ENCODE measurements at places on chromosomes 7 and 10.

DNA sequence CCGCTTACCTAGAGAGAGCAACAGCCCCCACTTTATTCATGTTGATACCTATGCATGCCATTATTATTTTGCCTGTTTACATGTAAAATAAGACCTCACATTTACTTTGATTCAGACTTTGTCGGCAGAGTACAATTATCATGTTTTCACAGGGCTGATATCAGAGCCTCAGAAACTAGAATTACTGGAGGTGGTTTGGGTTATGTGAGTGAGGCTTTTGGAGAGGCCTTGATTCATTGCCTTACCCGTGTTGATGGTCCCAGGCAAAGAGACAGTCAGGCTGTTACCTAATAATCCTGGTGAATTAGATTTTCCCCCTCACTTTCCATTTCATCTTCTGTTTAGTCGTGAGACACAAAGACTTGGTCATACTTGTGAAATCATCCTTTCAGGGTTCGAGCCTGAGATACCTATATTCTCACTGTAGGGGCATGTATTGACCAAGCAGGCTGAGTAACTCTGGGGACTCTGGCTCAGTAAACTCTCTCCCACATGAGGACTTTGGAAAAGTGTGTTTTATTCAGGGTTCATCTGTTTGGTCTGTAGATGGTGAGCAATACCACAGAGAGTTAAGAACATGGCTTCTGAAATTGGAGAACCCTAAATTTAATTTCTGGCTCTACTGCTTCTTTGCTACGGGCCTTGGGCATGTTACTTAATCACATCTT lies 150.9 kb downstream of the CELF2 start:
- no peak for DNase-seq

DNA sequence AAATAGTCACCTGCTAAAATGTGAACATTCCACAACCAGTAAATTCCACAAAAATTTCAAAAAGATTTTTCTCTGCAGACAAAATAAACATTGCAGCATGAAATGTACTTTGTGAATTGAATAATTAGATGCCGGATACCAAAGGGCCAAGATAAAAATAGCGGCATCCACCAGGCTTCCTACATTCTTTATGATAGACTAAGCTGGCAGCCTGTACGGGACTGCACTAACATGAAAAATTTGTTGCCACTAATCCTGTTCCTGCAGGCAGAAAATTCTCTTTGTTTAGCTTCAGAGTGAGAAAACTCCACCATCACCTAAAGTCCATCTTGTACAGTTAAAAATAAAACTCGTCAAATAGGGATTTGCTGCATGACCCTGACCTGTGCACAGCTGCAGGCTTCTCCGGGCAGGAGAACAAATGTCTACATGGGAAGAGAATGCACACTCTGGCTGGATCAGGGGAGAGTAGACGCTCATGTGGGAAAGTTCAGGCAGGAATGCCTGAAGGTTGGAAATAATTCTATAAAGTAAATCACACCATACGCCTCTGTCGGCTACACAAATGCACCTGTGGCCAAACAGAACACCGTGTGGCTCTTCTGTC lies 15.6 kb upstream of the ADO start:
- no peak for DNase-seq

DNA sequence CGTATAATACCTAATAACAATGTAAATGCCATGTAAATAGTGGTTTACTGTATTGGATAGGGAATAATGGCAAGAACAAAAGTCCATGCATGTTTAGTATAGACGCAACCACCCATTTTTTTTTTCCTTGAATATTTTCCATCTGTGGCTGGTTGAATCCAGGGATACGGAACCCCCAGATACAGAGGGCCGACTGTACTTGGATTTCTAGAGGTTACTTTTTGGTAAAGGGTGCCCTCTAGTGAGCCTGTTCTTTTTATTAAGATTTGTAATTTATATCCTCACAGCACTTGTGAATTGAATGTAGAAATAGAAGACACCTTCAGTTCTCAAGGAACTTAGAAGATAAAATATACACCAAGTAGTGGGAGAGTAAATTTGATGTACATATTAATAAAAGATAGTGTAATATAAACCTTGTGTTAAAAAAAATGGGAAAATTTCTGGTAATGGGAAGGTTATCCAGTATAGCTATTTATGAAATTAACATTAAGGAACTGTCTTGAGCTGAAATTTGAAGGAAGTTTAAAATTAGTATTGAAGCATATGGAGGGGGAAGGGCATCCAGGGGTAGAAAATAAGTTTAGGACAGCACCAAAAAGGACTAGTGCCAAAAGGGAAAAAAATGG lies 32.0 kb downstream of the EXOC6 start:
- DNase-seq = no peak

DNA sequence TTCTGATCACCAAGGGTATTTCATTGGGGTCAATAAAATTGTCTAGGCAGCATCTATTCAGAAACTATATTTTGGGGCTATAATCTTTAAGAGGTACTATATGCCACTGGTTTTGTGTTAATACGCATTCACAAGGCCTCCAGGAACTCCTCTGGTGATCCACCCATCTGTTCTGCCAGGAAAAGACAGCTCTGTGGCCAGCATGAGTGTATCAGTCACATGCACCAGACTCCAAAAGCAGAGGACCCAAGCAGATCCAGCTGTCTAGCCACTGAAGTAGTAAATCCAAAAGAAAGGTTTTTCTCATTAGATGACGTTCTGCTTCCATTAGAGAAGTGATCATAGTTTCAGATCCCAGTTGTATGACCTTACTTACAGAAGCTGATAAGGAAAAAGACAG lies 199.6 kb upstream of the CELF2 start:
- DNase-seq = no peak

DNA sequence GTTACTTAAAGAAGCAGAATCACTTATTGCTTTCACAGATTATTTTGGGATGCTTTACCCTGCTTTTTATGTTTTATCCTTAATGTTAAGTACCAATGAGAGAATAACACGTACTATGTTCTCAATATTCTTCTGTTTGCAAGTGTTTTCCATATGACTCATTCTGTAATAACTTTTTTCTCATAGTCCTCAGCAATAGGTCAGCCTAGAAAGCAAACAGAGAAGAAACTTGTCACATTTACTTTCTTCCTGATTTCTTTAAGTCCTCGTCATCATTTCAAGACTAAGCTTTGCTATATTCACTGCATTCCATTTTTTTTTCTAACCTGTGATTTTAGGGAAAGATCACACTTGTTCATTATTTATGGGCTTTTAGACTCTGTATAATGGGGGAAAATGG lies 6.8 kb upstream of the AGR2 start:
- DNase-seq = no peak

DNA sequence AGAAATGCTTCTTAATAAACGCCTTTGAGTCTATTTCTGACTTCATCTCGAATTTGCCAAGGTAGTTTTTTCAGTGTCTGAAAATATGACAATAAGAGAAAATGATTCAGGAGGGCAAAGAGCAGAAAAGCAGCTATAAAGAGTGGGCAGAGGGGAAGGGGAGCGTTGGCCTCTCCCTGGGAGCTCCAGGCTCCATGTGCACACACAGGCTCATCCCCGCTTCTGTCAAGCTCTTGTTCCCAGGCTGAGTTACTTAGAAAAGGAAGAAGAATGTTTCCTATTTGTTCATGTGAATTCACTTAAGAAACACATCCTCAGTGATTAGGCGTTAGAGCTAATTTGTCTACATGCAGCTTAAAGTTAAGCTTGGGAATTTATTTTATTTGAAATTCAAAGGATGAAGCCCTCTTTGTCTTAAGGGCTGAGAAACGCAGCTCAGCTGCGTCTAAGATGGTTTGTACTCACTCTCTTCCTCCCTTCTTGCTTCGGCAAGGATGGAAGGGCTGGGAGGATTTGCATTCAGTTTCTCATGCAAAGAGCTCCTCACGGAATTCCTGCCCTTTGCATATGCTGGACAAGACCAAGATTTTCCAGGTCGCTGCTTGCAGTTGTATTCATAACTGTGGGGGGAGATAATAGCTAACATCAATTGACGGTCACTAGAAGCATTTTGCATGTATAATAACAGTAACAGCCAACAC lies 29.0 kb upstream of the ATXN7L1 start:
- DNase-seq = no peak

- no peak for DNase-seq
Measured at GRCh38 chr7:27871866-27872265, 131.9 kb downstream of the TAX1BP1 start.

DNA sequence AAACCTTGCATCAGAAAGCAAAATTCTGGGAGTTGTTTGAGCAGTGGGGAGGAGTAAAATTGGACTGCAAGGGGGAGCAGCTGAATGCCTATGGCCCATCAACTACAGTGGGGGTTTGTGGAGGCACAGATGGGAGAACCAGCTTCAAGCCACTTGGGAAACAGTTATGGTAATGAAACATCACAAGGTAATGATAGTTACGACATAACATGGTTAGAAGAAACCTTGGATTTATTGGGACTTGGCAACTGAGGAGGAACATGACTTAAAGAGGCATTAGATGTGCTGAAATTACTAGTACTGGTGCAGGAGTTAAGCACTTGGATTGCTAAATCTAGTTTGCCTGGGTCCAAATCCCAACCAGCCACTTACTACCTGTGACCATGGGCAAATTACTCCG lies 868.4 kb downstream of the KCNMA1 start:
- no peak for DNase-seq

GRCh38 chr7:55185321-55185802 lies 166.5 kb downstream of the EGFR start:
- peak; percentile 48 for DNase-seq

- peak; percentile 30 for DNase-seq
Measured at GRCh38 chr7:75033064-75033463, 40.5 kb downstream of the RCC1L start.

DNA sequence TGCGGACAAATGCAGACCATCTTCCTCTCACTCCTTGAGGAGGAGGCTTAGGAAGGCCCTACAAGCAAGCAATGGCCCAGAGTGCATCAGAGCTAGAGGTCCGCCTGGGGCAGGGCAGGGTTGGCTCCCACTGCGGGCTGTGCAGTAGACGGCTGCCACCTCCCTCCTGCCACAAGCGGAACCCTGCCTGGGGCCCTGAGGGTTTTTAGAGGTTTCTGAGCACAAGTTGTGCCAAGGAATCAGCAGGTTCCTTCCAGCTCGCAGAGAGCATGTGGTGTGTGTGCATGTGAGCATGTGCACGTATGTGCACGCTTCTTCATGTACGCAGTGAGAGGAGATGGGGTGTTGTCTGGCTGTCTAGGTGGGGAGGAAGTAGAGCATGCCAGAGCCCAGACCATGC lies 25.9 kb upstream of the SMARCD3 start:
- DNase-seq = no peak

DNA sequence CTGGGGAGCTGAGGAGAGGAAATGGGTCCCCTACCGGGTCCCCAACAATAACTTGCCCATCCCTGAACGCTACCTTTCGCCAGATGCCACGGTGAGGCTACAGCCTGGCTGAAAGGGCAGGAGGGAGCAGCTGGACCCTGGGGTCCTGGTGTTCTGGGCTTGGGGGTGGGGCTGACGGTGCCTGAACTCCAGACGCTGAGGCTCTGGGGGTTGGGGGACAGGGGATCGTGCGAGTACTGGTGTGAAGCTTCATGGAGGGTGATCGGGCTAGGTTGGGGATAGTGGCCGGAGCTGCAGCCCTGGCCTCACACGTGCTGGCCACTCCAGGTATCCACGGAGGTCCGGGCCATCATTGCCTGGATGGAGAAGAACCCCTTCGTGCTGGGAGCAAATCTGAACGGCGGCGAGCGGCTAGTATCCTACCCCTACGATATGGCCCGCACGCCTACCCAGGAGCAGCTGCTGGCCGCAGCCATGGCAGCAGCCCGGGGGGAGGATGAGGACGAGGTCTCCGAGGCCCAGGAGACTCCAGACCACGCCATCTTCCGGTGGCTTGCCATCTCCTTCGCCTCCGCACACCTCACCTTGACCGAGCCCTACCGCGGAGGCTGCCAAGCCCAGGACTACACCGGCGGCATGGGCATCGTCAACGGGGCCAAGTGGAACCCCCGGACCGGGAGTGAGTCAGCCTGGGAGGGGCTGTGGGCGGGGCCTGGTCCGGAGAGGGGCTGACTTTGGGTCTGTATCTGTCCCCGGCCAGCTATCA lies 8.3 kb downstream of the AEBP1 start:
- DNase-seq = peak; percentile 60

GRCh38 chr7:3043544-3044371 lies at the start of gene CARD11:
TSS of gene CARD11 (minus strand) at chr7:3043867. CDS start at chr7:2958506, 85,361 bp downstream.
- DNase-seq = no peak

DNA sequence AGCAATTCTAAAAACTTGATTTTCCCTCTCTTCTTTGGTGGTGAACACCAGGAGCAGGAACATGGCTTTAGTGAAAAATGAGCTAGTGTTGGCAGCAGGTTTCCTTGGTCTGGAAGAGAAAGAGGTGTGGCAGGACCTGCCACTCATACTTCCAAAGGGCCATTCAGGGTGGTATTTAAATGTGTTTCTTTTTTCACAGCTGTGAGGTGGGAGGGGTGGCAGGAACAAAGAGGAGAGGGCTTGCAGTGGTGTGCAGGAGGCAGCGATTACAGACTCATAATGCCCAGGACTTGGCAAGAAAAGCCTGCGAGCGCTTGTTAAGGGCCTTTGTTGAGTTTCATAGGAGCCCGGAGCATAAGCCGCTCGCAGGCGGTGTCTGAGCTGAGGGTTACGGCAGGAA lies 36.8 kb downstream of the WIPF3 start:
- no peak for DNase-seq

- no peak for DNase-seq
Measured at GRCh38 chr7:154877031-154877430, 125.9 kb downstream of the PAXIP1 start.

DNA sequence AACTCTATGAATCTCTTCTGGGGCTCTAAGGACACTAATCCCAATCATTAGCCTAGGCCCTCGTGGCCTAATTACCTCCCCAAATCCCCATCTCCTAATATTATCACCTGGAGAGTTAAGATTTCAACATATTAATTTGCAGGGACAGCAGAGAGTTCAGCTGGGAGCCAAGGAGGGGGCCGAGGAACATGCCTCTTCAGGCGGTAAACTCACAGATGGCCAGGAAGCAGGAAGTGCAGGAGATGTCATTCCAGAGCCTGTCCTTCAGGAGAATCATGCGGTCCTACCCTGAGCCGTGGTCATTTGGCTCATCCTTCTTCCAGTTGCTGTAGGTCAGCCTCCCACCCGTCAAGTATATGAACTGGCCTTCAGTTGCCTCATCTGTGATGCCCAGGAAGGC lies 21.9 kb upstream of the SFTPA2 start:
- no peak for DNase-seq

GRCh38 chr7:30916255-30916654 lies 4.6 kb downstream of the AQP1 start:
- DNase-seq = no peak

GRCh38 chr10:30075481-30075880 lies 16.1 kb upstream of the JCAD start:
- no peak for DNase-seq

- DNase-seq = no peak
Measured at GRCh38 chr10:131693766-131694165, 207.0 kb upstream of the PPP2R2D start.

- no peak for DNase-seq
Measured at GRCh38 chr10:83073472-83073871, 1065.8 kb upstream of the GHITM start.

GRCh38 chr7:156470399-156471320 lies 169.9 kb upstream of the RNF32 start:
- DNase-seq = no peak

DNA sequence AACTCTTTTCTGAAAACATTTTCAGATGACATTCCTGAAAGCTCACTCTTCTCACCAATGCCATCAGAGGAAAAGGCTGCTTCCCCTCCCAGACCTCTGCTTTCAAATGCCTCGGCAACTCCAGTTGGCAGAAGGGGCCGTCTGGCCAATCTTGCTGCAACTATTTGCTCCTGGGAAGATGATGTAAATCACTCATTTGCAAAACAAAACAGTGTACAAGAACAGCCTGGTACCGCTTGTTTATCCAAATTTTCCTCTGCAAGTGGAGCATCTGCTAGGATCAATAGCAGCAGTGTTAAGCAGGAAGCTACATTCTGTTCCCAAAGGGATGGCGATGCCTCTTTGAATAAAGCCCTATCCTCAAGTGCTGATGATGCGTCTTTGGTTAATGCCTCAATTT lies 16.5 kb downstream of the ANLN start:
- DNase-seq = no peak
